ENCODE measurements at places on chromosomes 2 and 18.

DNA sequence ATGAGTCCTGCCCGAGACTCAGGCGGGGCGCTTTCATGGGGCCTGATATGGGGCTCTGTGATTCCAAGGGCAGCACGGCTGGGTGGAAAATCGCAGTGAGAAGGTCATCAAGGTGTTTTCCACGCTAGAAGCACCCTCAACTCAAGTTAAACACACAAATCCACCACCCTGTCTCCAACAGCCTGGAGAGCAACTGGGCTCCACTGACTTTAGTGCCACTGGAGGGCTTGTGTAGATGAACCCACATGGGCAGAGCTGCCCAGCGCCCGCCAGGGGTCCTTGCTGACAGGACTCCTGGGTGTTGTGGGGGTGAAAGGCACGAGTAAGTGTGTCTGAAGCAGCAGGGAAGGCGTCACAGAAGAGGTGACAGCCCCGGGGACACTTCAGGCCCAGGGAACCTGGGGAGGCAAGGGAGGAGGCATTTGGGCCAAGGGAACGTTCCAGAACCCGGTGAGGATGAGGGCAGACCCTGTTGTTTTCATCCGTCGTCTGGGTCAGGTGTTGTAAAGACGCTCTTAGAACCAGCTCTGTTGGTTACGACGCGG is 51.8 kb upstream of the CTDP1 start:
- no peak for DNase-seq

GRCh38 chr2:237057893-237058300 is 27.8 kb upstream of the COPS8 start:
- no peak for DNase-seq

- no peak for DNase-seq
These were observed 52.9 kb upstream of the NABP1 start for GRCh38 chr2:191625016-191625415.

- DNase-seq, result no peak
These were observed 118.9 kb downstream of the ACAA2 start for GRCh38 chr18:49694402-49694801.

- no peak for DNase-seq
These were observed 88.5 kb upstream of the COL5A2 start for GRCh38 chr2:189267925-189268579.

DNA sequence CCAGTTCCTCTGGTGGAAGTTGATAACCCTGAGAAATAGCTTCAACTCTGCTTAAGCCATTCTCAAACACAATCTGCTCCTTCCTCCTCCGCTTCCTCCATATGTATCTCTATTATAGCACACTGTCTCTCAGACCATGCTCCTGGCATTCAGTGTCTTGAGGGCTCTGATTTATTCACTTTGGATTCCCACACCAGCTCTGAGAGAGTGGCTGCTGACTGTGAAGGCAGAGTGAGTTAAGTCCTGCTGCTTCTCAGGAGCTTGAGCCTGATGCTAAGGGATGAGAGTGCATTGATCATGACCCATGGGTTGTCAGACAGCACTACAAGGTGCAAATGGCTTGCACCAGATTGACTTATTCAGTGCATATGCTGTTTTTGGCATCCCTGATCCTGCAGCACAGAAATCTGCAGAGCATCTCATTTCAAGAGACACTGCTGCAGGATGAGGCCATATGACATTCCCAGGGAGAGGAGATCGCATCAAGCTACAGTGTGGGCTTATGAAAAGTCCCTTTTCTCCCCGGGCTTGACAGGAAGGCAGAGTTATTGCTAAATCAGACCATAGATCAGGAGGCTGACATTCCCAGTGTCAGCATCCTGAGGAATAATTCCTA is 500.5 kb upstream of the RAB6C start:
- peak; percentile 54 for DNase-seq

GRCh38 chr2:62216616-62217015 is 20.7 kb downstream of the B3GNT2 start:
- DNase-seq, result no peak

DNA sequence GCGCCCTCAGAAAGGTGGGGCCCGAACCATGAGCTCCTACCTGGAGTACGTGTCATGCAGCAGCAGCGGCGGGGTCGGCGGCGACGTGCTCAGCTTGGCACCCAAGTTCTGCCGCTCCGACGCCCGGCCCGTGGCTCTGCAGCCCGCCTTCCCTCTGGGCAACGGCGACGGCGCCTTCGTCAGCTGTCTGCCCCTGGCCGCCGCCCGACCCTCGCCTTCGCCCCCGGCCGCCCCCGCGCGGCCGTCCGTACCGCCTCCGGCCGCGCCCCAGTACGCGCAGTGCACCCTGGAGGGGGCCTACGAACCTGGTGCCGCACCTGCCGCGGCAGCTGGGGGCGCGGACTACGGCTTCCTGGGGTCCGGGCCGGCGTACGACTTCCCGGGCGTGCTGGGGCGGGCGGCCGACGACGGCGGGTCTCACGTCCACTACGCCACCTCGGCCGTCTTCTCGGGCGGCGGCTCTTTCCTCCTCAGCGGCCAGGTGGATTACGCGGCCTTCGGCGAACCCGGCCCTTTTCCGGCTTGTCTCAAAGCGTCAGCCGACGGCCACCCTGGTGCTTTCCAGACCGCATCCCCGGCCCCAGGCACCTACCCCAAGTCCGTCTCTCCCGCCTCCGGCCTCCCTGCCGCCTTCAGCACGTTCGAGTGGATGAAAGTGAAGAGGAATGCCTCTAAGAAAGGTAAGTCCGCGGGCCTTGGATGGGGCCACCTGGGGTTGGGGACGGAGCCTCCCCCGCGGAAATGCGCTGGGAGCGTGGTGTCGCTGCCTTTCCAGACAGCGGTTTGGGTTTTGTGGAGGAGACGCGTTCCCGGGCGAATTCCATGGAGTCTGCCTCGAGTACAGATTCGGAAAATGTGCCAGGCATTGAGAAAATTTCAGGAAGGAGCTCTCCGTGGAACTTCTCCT is 559 bp downstream of the HOXD1 start:
- DNase-seq, result no peak

DNA sequence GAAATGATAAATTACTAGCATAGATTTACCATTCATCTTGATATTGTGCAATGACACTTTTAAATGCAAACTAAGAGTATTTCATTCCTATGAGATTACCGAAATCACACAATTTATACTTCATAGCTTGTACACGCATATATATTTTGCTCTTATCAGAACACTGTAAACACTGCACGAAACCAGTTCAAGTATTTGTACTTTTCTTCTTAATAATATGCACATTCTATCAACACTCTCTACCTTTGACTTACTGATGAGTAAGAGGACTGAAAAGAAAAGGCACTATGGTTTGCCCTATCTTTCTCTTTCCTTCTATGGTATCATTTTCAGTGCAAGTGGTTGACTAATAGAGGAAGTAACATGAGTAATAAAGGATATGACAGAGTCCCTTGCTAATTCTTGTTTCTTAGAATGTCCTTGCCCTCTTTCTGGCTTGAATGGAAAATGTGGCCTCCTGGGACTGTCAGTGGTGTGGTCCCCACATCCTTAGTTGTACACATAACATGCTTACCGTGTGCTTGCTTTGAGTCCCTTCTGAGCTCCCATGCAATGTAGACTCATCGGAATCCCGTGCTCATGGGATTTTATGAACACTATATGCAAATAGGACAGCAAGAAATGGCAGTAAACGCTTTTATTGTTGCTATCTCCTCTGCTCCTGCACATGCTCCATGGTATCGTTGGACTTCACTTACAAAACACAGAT is 363.5 kb upstream of the TNP1 start:
- no peak for DNase-seq

- no peak for DNase-seq
These were observed 208.1 kb upstream of the HAAO start for GRCh38 chr2:43000242-43001054.

GRCh38 chr2:62505750-62506420 is at the start of gene TMEM17:
TMEM17 (minus strand) TSS chr2:62506195; CDS start chr2:62506129, 66 bp downstream.
- DNase-seq, result peak; percentile 69

DNA sequence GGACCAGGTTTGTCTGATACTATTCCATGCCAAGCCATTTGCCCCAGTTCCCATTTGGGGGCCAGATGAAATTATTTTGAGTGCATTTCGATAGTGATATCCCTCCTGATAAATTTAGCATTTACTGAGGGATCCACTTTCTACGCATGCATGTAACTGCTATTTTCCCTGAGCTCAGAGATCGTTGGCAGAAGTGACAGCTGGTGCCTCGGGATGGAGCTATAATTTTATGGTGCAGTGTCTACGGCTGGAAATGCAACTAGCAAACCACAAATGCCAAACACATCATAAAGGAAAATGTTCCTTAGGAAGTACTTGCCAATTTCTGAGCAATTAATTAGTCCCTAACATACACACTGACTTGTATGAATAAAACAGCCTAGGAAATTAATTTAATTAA is 254.8 kb downstream of the SLC8A1 start:
- peak; percentile 94 for DNase-seq

DNA sequence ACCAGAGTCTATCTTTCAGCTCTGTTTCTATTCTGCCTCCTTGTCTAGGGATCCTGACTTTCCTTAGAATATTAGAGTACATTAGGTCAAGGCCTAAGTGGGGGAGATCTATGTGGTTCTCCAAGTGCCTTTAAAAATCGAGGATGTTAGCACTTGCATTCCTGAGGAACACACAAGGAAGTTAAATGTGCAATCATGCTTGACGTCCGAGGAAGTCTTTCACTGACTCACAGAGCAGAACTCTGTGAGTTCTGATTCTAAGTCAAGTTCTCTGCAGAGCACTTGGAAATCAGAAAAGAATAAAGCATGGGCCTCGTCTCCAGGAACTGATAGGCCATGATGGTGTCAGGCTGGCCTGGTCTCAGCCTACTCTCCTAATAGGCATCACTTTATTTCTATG is 17.2 kb downstream of the FHOD3 start:
- DNase-seq, result no peak

GRCh38 chr18:9661564-9661963 is 46.5 kb upstream of the RAB31 start:
- no peak for DNase-seq

DNA sequence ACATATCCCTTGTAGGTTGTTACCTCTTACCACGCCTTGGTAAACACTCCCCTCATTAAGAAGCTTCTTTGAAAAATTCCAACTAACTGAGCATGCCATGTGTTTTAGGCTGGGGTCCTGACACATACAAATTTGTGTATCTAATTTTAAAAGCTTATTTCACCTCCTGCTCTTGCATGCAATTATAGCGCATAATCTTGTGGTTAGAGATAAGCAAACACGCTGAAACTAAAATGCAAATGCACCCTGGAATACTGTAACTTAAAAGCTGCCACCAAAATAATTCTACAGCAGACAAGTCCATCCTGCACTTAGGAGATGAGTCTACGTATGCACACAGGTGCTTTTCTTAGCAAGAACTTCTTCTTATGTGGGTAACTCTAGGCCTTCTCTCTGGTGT is 990.2 kb downstream of the TSN start:
- DNase-seq, result no peak

DNA sequence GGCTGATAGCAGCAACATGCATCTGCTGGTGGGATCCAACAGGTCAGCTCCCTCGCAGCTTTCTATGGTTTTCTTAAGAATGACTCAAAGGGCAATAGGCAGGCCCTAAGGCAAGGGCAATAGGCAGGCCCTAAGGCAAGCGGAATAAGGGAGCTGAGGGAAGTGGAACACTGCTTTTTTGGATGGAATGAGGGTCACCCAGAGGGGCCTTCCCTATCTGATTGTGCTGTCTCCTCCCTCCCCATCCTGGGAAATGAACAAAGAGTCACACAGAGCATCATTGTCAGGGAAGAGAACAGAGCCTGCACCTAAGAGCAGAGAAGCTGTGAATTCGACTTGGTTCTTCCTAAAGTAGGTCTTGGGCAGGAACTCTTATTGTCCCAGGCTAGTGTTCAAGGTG is 43.3 kb upstream of the PTPRM start:
- DNase-seq, result no peak

DNA sequence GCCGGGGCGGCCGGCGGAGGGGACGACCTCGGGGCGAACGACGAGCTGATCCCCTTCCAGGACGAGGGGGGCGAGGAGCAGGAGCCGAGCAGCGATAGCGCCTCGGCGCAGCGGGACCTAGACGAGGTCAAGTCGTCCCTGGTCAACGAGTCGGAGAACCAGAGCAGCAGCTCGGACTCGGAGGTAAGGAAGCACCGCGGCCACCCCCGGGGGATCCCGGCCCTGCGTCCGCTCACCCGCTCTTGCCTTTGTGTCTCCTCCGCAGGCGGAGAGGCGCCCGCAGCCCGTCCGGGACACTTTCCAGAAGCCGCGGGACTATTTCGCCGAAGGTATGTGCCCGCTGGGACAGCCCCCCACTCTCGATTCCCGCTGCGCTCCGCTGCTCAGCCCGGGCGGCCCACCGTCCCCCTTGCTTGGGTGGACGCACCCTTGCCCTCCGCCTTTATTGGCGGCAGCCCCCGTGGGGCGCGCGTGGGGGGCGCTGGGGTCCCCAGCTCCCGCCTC is 611 bp downstream of the TCF7L1 start:
- no peak for DNase-seq

DNA sequence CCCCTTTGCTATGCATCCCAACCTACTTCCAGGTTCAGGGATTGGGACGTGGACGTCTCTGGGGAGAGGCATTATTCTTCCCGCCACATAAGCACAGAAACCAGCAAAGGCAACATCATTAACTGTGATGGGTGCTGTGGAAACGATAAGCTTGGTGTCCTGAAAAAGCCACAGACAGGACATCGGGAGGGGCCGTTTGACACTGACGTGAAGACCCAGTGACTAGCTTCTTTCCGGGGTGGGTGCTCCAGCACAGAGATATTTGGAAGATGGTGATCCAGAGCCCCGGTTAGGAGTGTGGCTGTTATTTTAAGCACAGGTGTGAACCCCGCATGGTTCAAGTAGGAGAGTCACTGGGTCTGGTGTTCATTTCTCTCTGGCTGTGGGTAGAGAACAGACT is 163.8 kb upstream of the HDAC4 start:
- DNase-seq, result no peak

All from NCI-H1694 treated with DMSO at 0.1 percent for 48 hours (cell line).